ENCODE measurements at places on chromosomes 3 and 15.

- DNase-seq, result no peak
These were observed 65.8 kb upstream of the RNU6-1 start for GRCh38 chr15:67905628-67906027.

DNA sequence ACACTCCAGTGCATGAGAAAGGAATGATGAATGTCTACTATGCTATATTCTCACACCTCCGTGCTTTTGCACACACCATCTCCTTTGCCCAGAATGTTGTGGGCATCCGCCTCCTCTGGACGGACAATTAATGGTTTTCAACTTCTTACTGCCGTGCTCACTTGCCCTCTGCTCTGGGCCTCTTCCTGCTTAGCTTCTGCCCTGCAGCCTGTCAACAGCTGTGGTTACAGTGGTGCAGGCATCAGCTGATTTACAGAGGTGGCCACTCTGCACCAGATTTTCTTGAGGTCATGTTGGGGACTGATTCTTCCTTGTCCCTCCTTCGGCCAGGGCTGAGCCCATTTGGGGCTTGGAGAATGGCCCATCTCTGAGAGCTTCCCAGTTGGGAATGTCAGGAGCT lies 56.5 kb upstream of the TMEM115 start:
- no peak for DNase-seq

DNA sequence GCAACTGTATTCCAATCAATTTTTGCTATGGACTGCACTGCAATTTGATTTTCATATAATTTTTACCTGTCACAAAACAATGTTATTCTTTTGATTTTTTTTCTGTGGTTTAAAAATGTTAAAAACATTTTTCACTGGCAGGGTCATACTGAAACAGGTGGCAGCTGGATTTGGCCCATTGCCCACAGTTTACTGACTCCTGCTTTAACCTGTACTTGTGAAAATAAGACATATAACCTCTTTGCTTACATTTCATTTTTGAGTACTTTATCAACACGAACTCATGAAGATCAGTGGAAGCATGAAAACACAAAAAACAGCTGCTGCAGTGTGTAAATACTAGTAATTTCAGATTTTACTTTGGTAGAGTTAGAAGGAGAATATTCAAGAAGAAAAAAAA lies 313.1 kb downstream of the WDR72 start:
- DNase-seq, result no peak

- DNase-seq, result no peak
These were observed 34.2 kb downstream of the EDEM1 start for GRCh38 chr3:5221701-5222100.

- no peak for DNase-seq
These were observed 141.9 kb upstream of the CCDC54 start for GRCh38 chr3:107235193-107235927.

DNA sequence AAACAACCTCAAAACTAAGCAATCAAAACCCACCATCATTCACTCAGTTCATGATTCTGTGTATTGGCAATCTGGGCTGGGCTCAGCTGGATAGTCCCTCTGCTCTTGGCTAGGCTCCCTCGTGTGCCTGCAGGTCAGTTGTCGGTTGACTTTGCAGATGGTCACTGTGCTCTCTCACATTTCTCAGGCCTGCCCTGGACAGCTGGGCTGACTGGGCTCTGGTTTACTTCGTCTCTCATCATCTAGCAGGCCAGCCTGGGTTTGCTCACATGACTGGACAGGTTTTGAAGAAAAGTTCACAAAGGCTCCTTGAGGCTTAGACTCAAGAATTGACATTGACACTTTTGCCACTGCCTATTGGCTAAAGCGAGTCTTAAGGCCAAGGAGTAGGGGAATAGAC lies 105.0 kb upstream of the CTNNB1 start:
- no peak for DNase-seq

GRCh38 chr3:21484828-21485144 lies 266.2 kb downstream of the ZNF385D start:
- no peak for DNase-seq

DNA sequence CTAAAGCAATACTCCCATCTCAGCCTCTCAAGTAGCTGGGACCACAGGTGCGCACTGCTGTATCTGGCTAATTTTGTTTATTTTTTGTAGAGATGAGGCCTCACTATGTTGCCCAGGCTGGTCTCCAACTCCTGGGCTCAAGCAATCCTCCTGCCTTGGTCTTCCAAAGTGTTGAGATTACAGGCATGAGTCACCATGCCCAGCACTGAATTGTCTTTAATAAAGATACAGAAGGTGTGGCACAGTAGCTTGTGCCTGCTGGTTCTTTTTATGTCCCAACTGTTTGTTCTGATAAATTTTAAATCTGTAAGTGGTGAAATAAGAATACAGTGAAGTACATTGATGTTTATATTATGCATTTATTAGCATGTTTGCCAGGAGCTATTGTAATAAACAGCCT lies 20.6 kb upstream of the TRAK1 start:
- no peak for DNase-seq

GRCh38 chr3:155038203-155038554 lies 41.9 kb upstream of the MME start:
- DNase-seq, result no peak

- DNase-seq, result no peak
These were observed 36.4 kb upstream of the EIF3J start for GRCh38 chr15:44500555-44500954.

DNA sequence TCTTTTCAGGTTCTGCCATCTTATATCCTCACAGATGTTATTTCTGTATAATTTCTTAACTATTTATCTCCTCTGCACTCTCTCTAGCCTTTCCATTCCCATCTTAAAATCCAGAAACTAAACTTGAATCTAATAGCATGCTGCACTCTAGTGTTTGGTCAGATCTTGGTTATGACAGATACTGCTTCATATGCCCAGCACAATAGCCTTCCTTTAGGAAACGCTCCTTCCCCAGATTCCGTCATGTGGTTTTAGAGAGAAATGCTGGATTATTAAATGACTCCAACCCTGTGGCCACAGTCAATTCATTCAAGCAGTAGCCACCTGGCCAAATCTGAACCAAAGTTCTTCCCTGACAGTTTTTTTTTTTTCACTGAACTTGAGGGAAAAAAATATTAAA lies 19.4 kb downstream of the RASGRP1 start:
- DNase-seq, result no peak

DNA sequence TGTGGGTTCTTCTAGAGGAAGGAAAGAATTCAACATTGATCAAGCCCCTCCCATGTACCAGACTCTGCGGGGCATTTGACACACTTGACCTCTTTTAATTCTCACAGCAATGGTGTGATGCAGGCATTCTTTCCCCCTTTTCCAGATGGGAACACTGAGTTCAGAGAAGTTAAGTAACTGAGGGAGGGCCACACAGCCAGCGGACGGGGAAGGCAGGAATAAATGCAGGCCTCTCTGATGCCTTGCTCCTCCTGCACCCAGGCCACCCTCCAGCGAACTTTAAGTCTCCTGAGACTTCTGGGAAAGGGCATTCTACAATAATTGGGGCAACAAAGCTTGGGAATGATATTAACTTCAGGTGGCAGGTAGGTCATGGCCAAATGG lies 227.4 kb downstream of the UACA start:
- no peak for DNase-seq

DNA sequence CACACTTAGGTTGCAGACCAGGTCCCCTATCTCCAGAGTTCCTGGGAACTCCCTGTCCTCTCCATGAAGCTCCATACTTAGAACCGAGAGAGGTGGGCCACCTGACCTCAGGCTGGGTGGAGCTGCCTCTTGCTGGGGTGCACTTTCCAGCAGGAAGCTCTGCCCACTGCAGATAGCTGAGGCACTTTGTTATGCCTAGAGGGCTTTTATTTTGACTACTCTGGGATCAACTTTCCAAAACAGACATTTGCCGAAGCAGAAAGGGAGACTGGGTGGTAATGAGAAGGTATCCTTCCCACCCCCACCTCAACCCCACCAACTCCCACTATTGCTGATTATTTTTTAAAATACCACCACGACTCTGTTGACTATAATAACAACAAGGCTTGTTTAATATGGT lies 54.7 kb downstream of the CLDN11 start:
- DNase-seq, result no peak

DNA sequence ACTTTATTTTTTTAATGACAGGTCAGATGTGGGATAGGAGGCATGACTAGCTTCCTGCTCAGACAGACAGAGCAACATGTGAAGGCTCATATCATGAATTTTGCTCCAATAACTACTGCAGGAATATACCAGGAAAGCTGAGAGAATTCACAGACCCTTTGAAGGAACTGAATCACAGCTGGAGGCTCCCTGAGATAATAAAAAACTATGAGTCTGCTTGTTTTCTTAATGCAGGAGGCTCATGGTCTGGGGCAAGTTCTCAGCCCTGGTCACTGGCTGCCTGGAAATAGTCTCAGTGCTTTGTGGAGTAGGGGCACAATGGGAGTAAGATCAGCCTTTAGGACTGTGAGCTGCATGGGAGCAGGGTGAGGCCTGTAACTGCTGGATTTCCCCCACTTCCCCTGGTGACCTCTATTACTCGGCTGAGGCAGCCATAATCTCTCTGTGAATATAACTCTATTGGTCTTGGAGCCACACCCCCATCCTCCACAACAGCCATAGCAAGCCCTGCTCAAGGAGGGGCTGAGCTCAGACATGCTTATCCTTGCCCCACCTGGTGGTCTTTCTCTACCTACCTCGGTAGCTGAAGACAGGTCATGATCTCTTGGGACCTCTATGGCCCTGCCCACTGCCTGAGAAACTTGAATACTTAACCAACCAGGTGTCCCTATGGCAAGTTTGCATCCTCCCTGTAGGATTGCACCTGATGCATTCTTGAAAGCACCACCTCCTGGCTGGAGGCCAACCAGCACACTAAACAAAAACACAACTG lies 281.6 kb upstream of the TMCO5A start:
- no peak for DNase-seq

DNA sequence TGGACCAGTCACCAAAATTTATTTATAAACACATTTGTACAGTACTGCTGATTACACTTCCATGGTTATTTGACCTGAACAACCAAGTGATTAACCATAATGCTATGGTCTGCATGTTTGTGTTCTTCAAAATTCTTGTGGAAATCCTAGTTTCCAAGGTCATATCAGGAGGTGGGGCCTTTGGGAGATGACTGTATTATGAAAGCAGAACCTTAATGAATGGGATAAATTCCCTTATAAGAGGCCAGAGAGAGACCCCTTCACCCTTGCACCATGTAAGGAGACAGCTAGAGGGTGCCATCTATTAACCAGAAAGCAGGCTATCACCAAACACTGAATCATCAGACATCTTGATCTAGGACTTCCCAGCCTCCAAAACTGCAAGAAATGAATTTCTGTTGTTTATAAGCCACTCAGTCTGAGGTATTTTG lies 1.9 kb downstream of the SCAPER start:
- no peak for DNase-seq

DNA sequence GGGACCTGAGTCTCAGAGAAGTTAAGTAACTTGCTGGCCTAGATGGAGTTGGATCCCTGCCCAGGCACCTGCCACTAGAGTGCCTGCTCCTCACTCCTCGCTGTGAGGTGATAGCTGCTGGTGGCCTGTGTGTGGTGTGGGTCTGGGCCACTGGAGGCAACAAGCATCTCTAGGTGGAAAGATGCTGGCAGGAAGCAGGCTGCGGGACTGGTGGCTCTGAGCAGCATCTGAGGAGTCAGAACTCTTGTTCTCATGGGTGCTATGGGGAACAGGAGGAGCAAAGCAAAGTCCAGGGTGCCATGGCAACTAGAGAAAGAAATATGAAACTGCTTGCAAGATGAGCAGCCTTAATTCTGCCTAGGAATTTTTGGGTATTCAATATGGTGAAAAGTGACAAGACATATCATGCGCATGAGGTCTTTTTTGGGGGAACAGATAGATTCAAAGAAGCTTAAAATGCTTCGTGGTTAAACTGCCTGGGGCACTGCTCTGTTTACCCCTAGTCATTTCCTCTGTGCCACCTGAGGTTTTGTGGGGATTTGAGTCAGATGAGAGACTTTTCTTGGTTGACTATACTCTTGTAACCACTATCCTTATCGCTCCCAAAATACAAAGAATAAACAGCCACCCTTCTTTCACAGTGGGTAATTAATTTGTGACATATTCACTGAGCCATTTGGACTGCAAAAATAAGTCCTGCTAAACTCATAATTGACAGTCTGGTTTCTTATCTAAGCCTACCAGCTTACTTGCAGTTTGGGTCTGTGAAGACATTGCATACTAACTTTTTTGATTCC lies 50.3 kb downstream of the MED12L start:
- DNase-seq, result peak; percentile 6

- DNase-seq, result no peak
These were observed 290.8 kb downstream of the NLGN1 start for GRCh38 chr3:173688216-173688842.

DNA sequence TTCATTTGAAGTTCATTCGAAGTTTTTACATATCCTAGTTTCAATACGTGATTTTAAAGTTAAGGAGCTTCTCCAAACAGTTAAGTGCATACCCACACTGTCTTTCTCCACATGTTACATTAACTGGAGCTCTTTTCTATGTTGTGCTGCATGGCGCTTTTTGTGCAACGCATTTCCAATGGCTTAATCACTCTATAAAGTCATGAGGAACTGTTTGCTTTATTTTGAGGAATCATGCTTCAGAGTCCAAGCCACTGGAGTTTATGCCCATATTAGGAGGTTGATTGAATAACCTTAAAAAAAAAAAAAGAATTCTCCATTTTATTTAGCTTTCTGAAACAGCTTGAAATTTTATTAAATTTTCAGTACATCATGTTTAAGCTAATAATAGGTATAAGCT lies 109.4 kb upstream of the MBNL1 start:
- DNase-seq, result no peak

- DNase-seq, result no peak
These were observed 7.3 kb downstream of the MYO5C start for GRCh38 chr15:52288051-52288942.

DNA sequence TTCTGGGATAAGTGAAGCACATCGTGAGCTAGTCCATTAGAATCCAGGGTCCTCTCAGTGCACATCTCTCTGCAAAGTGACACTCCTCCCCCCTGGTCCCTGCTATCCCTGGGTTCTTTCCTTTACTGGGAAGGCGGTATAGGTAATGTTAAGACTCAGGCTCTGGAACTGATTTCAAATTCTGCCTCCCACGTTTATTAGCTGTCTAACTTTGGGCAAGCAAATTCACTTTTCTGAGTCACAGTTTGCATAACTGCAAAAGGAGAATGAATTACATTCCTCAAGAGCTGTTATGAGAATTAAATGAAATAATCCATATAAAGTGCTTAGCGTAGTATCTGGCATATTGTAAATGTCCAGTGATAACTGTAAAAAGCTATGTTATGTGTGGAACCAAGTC lies 168.1 kb upstream of the LRRN1 start:
- no peak for DNase-seq

- no peak for DNase-seq
These were observed 4.1 kb upstream of the THSD4 start for GRCh38 chr15:71111181-71111565.

- DNase-seq, result no peak
These were observed 11.8 kb downstream of the AAGAB start for GRCh38 chr15:67242708-67243111.

DNA sequence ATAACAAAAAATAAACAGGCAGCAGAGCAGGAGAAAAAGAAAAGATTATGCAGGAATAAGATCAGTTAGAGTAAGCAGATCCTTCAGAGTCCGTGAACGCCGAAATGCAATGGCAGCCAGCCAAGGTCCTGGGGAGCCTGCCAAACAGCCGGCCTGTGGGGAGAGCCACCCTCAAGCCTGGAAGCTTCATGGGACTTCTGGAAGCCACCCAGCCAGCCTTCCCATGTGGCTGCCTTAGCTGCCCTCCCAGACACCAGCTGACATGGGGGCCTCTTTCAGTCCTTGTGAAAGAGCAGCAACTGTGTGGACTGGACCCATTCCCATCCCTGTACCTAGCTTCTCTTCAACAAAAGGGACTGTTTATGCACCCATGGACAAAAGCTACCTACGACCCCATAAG lies 64.9 kb upstream of the RAD18 start:
- no peak for DNase-seq

- no peak for DNase-seq
These were observed 30.9 kb downstream of the FAM3D start for GRCh38 chr3:58635371-58636285.
